ENCODE measurements at places on chromosomes 16 and 17.

DNA sequence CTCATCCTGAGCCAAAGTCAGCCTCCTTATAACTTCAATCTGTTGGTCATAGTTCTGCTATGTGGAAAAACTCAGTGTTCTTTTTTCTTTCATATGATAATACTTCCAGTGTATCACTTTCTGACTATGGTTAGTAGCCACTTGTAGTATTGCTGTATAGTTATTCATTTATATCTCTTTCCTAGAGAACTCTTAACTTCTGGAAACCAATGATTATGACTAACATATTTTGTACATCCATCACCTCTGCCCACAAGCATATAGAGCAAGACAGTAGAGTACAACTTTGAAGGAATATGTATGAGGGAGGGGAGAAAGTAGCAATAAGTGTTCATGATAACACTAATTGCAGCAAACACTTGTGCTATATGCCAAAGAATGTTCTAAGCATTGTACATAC, 38.6 kb downstream of the COX10 start:
- no peak for DNase-seq

GRCh38 chr17:2093349-2093748, 38.4 kb downstream of the HIC1 start:
- DNase-seq, result no peak

DNA sequence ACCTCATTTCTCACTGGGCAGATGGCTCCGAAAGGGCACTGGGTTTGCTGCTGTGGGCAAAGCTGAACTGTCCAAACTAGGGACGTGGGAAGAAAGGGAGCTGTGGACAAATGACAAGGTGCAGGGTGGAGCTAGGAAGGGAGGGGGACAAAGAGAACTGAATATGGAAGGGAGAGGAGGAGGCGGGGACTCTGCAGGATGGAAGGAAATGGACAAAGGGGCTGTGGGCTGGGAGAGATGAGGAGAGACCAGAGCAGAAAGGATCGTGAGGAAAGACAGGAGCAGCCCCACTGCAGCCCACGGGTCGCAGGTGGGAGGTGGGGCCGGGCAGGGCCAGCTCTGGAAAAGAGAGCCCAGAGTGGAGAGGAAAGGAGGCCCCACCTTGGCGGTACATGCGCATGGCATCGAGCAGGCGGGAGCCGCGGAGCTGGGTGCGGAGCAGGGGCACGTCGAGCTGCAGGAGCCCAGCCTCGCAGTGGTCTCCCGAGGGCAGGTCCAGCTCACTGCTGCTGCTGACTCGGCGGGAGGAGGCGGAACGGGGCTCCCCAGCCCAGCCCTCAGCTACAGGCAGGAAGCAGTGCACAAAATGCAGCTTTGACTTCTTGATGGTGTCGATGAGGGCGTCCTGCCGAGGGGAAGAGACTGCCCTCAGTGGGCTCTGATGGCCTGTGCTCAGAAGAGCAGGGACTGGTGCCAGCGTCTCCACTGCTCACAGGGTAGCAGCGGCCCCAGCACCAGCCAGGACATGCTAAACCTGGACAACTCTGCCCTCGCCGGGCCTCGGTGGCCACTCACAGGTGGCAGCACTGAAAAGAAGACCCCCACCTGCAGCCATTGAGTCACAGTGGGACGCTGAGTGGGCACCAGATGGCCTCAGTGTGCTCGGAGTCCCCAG, 66.8 kb downstream of the PIPOX start:
- no peak for DNase-seq

- no peak for DNase-seq
Measured at GRCh38 chr17:55433029-55433628, 11.5 kb upstream of the MMD start.

DNA sequence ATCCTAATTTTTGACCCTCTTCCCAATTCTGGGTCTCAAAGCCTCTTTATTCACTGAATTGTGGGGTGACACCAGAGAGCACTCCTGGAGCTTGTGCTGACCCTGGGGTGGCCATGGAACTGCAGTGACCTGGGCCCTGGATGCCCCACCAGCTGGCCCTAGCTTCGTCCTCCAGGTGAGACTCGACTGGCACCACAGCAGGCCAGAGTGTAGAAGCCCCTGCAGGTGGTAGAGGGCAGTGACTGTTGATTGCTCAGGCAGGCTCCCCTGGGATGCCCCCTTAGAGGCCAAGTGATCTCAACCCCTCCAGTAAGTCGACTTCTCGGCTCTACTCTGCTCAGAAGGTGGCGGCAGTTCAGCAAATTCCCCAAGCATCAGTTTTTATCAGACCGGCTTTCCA, 6.4 kb downstream of the FA2H start:
- DNase-seq, result no peak

DNA sequence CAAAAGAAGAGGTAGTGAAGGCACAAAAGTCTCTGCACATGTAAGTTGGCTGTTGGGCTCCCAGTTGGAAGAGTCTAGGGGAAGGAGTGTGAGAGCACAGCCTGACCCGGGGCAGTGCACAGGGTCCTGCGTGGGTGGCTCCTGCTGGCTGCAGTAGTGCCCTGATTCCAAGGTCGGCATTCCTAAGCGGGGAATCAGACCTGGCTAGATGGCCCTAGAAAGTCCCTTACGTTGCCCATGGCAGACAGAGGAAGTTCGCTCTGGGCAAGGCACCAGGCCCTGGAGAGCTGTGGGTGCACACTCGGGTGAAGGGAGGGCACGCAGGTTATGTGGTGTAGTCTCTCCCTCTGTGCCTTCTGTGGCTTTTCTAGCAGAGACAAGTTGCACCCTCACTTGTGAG, 22.8 kb upstream of the SLC5A11 start:
- DNase-seq, result no peak

- no peak for DNase-seq
Measured at GRCh38 chr16:4033951-4034350, 82.3 kb downstream of the ADCY9 start.

- peak; percentile 59 for DNase-seq
Measured at GRCh38 chr16:2178321-2179106, 17.9 kb downstream of the CASKIN1 start.

DNA sequence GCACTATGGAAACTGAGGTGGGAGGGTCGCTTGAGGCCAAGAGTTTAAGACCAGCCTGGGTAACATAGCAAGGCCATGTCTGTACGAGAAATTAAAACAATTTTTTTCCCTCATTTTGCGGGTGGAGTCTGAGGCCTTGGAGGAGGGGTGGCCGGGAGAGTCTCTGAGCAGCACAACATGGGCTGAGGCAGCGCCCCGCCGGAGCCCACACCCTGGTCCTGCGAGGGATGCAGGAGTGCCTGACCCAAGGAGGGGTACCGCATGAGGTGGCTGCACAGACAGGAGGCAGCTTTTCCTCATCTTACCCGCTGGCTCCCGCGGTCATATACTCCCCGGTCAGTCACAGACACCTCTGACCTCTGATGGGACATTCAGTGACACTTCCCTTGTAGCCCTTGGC, 67.7 kb downstream of the MSI2 start:
- DNase-seq, result no peak

DNA sequence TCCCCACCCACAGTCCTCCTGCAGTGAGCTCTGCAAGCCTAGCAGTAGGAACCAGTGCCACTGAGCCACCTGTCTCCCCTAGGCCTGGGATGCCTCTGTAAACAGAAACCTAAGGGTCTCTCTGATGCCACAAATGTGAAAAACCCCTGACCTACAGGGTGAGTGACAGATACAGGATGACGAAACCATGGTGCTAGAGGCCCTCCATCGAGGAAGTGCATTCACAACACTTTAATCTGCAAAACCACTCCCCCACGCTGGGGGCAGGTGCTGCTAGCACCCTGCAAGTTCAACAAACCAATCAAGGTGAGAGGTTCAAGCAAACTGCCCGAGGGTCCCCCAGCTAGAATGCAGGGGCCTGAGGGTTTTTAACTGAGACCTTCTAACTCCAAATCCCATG, 59.5 kb downstream of the CDYL2 start:
- no peak for DNase-seq

GRCh38 chr17:77735566-77736198, 222.8 kb upstream of the TNRC6C start:
- DNase-seq, result no peak

- DNase-seq, result no peak
Measured at GRCh38 chr16:17986991-17987390, 349.5 kb downstream of the NPIPA8 start.
